ENCODE measurements at places on chromosomes 2 and 18. TPM values are rescaled to one million over a fixed set of nuclear protein-coding genes. Genes with fewer than 3 reads are reported as not detected.

RAB31 gene
- 30.5 TPM for total RNA-seq

CPLX4 gene
- not detected for total RNA-seq

TMEM178A gene
- total RNA-seq: 2.8 TPM

NETO1 gene
- total RNA-seq: not detected

UGT1A3 gene
- total RNA-seq: not detected

DOK6 gene
- not detected for total RNA-seq

PPP3R1 gene
- 62.2 TPM for total RNA-seq

PGAP1 gene
- 9.8 TPM for total RNA-seq

NMUR1 gene
- total RNA-seq: not detected

CCDC178 gene
- 0.80 TPM for total RNA-seq

INPP5D gene
- total RNA-seq: 43.3 TPM

LRP2 gene
- total RNA-seq: not detected

PCARE gene
- not detected for total RNA-seq
